CD4-positive, alpha-beta T cell treated with Interleukin-17A for 4 hours (primary cell): ENCODE measurements at places on chromosomes 7 and 10.

DNA sequence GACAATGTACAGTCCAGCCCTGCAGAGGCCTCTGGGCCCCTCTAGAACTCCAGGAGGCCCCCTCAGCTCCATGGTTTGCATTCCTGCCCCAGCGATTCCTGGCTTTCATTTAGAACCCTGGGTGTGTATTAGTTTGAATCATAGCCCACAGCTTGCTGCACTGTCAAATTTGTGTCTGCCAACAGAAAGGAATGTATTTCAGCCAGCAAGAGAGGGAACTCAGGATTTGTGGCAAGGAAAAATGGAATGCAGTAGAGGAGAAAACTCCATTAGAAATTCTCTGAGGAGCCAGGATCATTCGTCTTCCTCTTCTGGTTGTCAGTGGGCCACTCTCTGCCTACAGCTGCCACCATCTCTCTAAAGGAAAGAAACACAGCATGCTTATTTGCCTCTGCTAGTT lies 27.9 kb upstream of the WDR11 start:
- DNase-seq, result no peak

- DNase-seq, result no peak
These were observed 36.4 kb downstream of the CREB5 start for GRCh38 chr7:28448708-28449107.

GRCh38 chr7:70292716-70293115 lies 694.4 kb downstream of the AUTS2 start:
- DNase-seq, result no peak

GRCh38 chr7:93756890-93757289 lies 133.7 kb downstream of the TFPI2 start:
- DNase-seq, result no peak

GRCh38 chr7:29167721-29168120 lies 21.4 kb upstream of the CPVL start:
- no peak for DNase-seq

- no peak for DNase-seq
These were observed 573.1 kb upstream of the FOXK1 start for GRCh38 chr7:4108951-4109350.

GRCh38 chr10:72315611-72316385 lies 38.9 kb downstream of the DNAJB12 start:
- DNase-seq, result no peak

DNA sequence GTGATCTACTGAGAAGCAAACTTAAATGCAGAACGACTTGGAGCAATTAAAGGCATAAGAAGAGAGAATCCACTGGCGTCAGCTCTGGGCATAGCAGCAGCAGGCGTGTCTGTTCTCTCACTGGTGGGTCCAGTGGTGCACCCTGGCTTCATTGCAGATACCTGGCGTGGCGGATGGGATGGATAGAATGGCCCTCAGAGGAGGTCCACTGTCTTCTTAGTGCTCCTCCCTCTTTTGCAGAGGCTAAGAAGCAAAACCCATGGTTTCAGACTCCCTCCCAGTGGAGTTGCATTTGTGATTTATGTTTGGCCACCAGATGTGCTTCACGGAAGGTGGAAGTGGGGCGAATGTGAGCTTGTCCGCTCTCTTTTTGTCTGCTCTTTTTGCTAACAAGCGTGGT lies 28.4 kb upstream of the PRKAG2 start:
- no peak for DNase-seq

DNA sequence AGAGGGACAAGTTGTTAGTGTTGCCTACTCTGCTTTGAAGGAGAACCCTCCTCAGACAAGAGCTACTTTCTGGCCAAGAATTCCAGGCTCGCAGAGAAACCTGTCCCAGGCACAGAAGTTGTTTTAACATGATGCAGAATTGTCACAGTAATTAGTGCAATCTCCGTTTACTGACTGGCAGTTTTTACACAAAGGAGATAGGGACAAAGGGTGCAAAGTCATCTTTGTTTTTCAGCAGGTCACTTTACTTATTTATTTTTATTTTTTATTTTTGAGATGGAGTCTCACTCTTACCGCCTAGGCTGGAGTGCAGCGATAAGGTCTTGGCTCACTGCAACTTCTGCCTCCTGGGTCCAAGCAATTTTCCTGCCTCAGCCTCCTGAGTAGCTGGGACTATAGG lies 12.3 kb downstream of the TCF7L2 start:
- no peak for DNase-seq

DNA sequence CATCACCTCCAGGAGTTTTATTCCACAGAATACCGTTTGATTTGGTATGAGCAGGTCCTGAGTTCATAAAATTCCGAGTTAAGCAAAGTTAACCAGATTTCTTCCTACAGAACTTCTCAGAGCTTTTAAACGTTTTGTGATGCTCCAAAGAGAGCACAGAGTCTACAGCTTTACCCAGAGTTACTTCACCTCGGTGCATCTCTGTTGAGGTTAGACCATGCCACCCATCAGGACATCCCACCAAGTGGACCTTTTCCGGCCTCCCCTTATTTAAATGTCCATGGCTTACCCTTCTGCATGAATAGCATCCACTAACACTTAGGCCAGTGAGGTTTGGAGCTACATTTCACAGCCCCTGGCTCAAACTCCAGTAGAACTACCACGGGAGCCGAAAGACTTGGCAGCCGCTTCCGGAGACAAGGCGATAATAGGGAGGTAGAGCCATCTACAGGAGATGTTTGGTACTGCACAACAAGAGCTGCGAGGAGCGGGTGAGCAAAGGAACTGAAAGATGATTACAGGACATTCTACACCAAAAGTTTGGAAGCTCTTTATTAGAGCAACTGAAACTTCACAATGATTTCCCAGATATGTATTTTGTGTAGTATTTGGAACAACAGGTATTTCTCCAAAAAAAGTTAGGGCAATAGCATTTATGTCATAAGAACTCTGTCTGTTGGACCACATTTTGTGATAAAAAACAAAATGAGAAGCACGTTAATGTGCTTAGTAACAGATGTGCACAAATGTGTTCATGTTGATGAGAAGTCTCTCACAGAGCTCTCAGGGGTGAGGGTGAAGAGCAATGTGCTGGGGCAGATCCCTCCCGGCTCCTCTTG lies 174.7 kb downstream of the HERPUD2 start:
- DNase-seq, result peak; percentile 42

- peak; percentile 6 for DNase-seq
These were observed 1.3 kb downstream of the ADAM22 start for GRCh38 chr7:87935384-87935706.
